Lung microvascular endothelial cell (primary cell): ENCODE measurements at places on chromosomes 13 and 19. TPM values are rescaled to one million over a fixed set of nuclear protein-coding genes. Genes with fewer than 3 reads are reported as not detected.

The CRB3 gene
- total RNA-seq: not detected in 2 replicates

The SIGLEC12 gene
- not detected in 2 replicates for total RNA-seq

The TPTE2 gene
- not detected in 2 replicates for total RNA-seq

The SLC25A41 gene
- not detected in 2 replicates for total RNA-seq

The TMEM150B gene
- total RNA-seq: not detected in 2 replicates

The CNFN gene
- total RNA-seq: not detected in 2 replicates

The SIGLECL1 gene
- total RNA-seq: not detected in 2 replicates

The ZNF773 gene
- total RNA-seq: 6.1 and 9.9 TPM in 2 replicates

The RNASEH2A gene
- total RNA-seq: 7.1 and 9.8 TPM in 2 replicates

The TIMM13 gene
- total RNA-seq: 38.6 and 46.2 TPM in 2 replicates

The CPB2 gene
- total RNA-seq: not detected in 2 replicates

The C1QTNF9 gene
- not detected in 2 replicates for total RNA-seq

The KMT2B gene
- 3.1 and 4.0 TPM in 2 replicates for total RNA-seq

The ATP1A3 gene
- total RNA-seq: under 0.01 TPM in 1 of 2 replicates, not detected in the other

The TGFBR3L gene
- under 0.01 TPM in 1 of 2 replicates, not detected in the other for total RNA-seq

The LILRA1 gene
- not detected in 2 replicates for total RNA-seq

The FFAR2 gene
- total RNA-seq: not detected in 2 replicates

The UBL3 gene
- 8.7 and 15.9 TPM in 2 replicates for total RNA-seq

The ZNF534 gene
- total RNA-seq: not detected in 2 replicates

The ZNF780A gene
- 7.4 and 7.9 TPM in 2 replicates for total RNA-seq

The GFY gene
- not detected in 2 replicates for total RNA-seq

The STOML3 gene
- not detected in 2 replicates for total RNA-seq

The ZNF836 gene
- total RNA-seq: 6.1 and 7.7 TPM in 2 replicates

The ACP7 gene
- total RNA-seq: not detected in 2 replicates

The MAST1 gene
- total RNA-seq: 0.44 and 0.60 TPM in 2 replicates

The KLK13 gene
- not detected in 2 replicates for total RNA-seq

The ELANE gene
- not detected in 2 replicates for total RNA-seq

The PLK5 gene
- not detected in 2 replicates for total RNA-seq

The CGB5 gene
- not detected in 2 replicates for total RNA-seq

The ZSCAN4 gene
- total RNA-seq: not detected in 2 replicates

The NLRP9 gene
- not detected in 2 replicates for total RNA-seq

The FLT3 gene
- not detected in 2 replicates for total RNA-seq

The RGS9BP gene
- total RNA-seq: 0.22 and 0.79 TPM in 2 replicates

The DMKN gene
- total RNA-seq: not detected in 2 replicates

The EPS8L1 gene
- total RNA-seq: 9.9 and 12.0 TPM in 2 replicates

The COL5A3 gene
- under 0.01 TPM in 2 replicates for total RNA-seq

The IGFL1 gene
- total RNA-seq: not detected in 2 replicates
